HCT116 (cell line): ENCODE measurements at places on chromosomes 7 and 10.

DNA sequence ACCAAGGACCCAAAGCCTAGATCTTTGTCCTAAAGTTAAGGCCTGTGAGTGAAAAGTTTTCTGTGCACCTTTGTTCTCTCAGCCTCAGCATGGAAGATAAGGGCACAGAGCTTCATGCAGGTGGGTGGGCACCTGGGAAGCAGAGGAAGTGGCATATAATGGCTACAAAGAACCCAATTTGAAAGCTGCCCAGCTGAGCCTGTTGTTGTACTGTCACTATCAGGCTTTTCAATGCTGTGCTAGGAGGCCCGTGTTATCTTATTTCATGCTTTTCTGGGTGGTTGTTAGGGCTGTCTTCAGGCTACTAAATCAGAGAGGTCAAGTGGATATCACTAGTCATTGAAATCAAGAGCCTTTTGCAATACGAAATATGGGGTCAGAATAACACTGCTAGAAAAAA, 443.8 kb downstream of the SORCS1 start:
- no peak for DNase-seq

- DNase-seq: no peak
Measured at GRCh38 chr7:150415161-150416153, 35.0 kb upstream of the GIMAP8 start.

GRCh38 chr10:54772468-54773122, 28.4 kb downstream of the PCDH15 start:
- no peak for DNase-seq

GRCh38 chr10:14052931-14053330, 277.8 kb downstream of the FRMD4A start:
- no peak for DNase-seq

GRCh38 chr10:13712837-13713581, 126.2 kb downstream of the PRPF18 start:
- DNase-seq: peak; percentile 44

DNA sequence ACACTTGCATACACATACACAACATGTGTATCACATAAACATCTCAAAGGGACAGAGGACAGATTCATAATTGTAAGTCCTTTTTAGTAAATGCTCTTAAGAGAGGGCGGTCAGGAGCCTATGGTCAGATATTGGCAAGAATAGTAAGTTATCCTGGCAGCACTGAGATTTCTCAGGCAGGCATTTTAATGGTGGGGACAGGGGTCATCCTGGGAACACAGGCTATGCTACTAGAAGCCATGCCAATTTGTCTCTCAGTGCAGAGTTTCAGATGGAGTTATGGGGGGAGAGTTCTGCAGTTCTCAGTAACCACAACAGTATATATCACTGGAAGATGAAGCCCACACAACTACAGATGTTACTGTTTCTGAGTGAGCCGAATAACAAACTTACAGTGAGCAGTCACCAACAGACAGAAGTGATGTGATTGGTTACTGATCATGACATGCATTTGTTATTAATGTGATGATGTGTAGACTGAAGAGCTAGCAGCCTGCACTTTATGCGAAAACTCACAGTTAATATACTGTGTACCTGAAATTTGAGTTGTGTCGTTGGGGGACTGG, 16.4 kb downstream of the ZNF487 start:
- DNase-seq: no peak

GRCh38 chr7:148699024-148699781, 500 bp downstream of the CUL1 start:
- DNase-seq: no peak

DNA sequence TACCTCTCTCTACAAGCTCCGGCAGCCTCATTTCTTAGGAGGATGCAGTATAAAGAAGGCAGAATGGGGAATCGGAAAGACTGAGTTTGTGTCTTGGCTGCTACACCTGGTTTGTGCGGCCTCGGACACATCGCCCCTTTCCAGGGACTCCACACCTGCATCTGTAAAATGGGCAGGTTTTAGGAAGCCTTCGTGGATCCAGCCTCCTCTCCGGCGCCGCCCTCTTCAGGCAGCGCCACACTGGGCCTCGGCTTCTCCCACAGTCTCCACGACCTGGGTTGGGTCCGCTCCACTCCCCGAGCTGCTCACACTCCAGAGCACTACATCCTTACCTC, 341 bp downstream of the GOT1 start:
- DNase-seq: no peak
